Right kidney (tissue), 9 donors: ENCODE measurements at places on chromosomes 3 and 15.

GRCh38 chr3:165854696-165855095 is 17.5 kb upstream of the BCHE start:
- DNase-seq: peak; percentile 3

- no peak for DNase-seq
These were observed 24.7 kb downstream of the C3orf20 start for GRCh38 chr3:14699643-14700042.

DNA sequence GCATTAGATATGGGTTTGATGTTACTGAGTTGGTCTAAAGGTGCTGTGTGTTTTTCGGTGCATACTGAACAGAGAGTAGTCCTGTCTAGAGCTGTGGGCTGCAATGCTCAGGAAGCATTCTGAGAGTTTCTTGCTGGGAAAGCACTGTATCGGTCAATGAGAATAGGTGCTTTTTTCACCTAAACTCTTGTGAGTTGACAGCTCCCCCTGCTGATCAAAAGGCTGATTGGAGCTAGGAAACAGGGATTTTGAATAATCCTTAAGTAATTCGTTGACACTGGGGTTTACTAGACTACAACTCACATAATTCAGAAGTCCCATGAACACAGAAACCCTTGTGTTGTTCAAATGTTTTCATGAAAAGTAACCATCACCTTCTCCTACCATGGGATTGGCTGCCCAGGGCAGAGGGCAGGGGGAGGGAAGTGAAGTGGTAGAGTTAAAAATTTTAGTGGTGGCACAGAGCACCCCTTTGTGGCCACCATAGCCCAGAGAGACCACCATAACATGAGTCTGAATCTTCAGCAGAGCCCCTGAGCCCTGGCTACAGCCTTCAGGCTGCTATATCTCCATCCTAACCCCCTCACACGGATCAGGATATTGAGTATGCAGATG is 13.0 kb upstream of the MANF start:
- DNase-seq: peak; percentile 32

GRCh38 chr3:170076715-170077238 is 39.0 kb downstream of the GPR160 start:
- no peak for DNase-seq

- DNase-seq: no peak
These were observed 624.6 kb downstream of the ZPLD1 start for GRCh38 chr3:103059432-103059831.

DNA sequence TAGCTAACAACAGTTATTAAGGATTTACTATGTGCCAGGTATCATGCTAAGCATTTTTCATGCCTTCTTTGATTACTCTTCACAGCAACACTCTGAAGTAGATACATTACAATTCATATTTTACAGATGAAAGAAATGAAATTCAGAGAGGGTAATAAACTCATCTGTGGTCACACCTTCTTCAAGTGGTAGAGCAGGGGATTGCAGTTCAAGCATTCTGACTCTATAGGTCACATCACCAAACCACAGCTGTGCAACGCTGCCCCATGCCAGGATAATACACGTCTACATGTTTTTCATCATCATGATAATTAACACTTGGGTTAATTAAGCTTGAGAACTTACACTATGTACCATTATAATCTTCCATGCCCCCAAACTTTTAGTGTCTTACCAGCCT is 98.5 kb downstream of the LRRC3B start:
- no peak for DNase-seq

DNA sequence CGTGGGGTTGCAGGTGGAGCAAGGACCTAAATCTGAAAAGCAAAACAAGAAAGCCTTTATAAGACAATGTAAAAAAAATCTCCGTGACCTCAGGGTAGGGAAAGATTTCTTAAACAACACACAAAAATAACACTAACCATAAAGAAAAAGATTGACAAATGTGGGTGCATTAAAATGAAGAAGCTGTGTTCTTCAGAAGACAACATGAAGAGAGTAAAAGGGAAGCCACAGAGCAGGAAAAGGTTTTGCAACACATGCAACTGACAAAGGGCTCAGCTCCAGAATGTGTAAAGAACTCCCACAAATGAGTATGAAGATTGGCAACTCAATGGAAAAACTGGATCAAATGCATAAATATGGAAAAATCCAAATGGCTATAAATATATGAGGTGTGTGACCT is 74.2 kb downstream of the MAGEF1 start:
- no peak for DNase-seq

DNA sequence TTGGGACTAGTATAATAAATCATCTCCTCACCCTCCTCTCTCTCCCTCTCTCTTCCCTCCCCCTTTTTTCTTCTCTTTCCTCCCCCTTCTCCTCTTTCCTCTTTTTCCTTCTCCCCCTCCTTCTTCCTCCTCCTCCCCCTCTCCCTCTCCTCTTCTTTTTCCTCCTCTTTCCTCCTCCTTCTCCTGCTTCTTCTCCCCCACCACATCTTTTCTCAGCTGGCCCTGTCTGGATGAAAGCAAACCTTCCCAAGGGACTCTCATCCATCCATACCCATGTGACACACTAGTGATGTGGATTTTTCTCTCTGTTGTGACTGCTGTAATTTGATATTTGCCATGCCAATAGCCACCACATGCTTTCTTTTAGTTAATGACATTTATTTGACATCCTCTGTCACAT is 127.2 kb downstream of the EBLN2 start:
- no peak for DNase-seq

DNA sequence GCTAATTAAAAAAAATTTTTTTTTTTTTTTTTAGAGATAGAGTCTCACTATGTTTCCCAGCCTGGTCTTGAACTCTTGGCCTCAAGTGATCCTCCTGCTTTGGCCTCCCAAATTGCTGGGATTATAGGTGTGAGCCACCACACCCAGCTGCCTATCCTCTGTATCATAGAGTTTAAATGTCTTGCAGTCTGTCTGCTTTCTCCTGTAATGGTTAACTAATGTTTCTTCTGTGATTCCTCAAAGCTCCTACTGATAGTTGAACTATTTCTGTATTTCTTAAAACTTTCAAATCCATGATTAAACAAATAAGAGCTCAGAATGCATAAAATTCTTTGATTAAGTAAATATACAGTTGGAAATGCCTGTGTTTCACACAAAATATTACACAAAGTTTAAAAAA is 115.4 kb upstream of the TPM1 start:
- no peak for DNase-seq

- DNase-seq: no peak
These were observed 84.5 kb downstream of the ASB7 start for GRCh38 chr15:100686725-100687473.

DNA sequence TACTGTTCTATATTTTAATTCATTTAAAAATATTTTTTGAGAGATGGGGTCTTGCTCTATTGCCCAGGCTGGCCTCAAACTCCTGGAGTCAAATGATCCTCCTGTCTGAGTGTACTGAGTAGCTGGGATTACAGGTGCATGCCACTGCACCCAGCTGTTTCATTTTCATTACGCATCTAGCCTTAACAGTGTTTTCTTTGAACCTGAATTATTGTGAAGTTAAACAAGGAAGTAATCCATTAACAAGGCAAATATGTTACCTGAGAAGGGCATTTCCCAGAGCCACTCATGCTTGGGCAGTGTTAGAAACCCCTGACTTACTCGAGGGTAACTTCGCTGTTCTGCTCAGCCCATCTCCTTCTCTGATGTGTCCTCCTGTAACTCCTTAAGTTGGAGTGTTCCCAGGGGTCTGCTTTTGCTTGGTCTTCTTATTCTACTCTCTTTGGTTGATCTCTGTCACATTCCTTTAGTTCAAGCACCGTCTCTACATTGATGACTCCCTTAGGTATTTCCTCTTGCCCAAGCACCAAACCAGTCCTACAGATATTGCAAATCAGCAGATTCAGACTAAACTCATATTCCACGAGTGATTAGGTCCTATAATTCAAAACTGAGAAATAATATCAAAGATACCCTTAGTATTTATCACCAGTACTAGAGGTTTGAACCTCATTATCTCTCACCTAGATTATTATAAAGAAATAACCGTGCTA is 107.9 kb downstream of the STAC start:
- no peak for DNase-seq

DNA sequence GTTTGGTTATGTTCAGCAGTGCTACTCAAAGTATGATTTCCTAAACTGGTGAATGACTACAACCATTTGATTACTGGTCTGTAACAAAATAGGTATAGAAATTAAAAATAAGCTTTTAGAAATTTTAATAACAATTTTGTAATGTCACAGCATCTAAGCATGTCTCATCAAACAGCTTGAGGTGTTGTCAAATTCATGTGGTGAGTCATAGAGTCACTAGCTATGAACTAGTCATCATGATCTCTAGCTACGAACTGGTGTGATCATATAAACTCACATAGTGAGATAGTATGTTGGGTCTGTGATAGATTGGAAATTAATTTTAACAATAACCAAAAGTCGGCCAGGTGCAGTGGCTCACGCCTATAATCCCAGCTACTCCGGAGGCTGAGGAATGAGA is 213.9 kb upstream of the RBMS3 start:
- DNase-seq: no peak

- no peak for DNase-seq
These were observed 190.2 kb upstream of the GBE1 start for GRCh38 chr3:81951636-81952035.

GRCh38 chr15:50979041-50979440 is 70.6 kb downstream of the AP4E1 start:
- no peak for DNase-seq
